ENCODE measurements at places on chromosomes 6 and 20. TPM values are rescaled to one million over a fixed set of nuclear protein-coding genes. Genes with fewer than 3 reads are reported as not detected.

GRCh38 chr6:105259913-105260889 lies 80.4 kb upstream of the POPDC3 start:
- no peak for DNase-seq

DNA sequence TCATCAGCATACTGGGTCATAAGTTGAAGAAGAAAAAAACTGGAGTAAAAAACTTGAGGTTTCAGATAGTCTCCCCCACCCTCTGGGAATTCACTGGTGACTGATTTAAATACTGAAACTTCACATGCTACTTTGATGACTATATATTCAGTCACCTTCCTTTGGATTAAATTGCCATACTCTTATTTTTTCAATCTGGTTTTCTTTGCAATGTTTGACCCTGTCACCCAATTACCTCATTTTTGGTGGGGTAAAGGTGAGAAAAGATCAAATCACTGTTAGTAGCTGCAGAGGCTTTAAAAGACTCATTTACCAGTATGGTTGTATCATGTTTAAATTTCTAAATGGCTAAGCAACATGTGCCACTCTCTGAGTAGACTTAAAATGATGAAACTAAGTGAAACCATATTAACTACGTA lies 862.7 kb upstream of the FLRT3 start:
- DNase-seq, result no peak

DNA sequence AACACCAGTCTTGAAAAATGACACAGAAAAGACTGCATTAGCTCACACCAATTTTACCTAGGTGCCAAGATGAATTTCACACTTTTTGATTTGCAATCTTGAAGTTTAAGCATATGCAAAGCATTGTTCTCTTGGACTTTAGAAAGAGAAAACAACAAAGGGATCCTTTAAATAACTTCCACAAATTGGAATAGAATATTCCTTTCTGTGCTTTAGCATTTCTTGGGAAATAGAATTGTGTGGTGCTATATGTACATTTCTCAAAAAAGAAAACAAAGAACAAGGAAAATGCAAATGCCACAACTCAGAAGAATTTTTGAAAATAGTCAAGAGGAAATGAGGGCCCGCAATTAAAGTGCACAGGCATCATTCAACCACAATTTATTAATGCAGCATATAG lies 17.0 kb downstream of the HTR1B start:
- no peak for DNase-seq

DNA sequence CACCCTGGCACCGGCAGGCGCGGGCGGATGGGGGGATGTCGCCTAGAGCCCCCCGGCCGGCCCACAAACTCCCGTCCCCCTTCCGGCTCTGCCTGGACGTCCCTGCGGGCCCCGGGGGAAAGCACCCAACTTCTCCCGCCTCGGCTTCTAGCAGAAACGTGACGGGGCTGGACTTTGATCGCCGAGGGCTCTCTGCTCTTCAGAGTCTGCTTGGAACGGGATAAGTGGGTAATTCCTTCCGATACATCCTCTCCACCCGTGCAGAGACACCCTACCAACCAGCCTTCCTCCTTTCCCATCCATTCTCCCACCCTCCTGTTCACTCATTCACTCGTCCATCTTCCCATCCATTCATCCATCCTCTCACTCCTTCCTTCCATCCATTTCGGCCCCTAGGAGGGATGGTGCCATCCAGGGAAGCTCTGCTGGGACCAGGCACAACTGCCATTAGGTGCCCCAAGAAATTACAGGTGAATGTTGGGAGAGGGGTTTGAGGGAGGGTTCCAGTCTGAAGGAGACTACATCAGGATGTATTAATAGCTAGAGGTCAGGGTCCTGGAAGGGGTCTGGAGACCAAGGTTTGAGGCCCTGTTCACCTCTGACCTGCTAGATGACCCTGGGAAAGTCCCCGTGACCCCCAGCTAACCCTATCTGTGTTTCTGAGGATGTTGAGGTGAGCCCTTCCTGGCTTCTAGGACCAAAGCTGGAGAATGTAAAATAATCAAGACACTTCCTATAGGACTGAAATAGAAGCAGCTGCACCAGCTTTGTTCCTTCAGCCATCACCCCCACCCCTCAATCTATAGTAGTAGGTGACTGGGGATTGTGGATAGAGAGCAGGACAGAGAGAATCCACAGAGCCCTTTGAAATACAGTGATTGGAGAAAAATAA lies 538 bp downstream of the TTLL9 start:
- DNase-seq, result no peak

DNA sequence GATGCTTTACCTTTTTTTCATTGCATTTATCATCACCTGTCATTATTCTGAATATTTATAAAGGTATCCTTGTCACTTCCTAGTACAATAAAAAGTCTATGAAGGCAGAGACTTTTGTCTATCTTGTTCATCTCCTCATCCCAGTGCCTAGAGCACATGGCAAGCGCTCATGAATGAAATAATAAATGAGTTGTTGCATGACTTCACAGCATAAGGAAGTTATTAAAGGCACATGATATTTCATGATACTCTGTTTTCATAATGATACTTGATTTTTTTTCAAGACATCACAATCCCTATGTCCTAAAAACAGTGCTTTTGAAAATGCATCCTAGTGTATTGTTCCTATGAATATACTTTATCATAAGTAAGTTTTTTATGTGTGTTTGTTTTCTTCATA lies 310.6 kb upstream of the RSPO3 start:
- no peak for DNase-seq

DNA sequence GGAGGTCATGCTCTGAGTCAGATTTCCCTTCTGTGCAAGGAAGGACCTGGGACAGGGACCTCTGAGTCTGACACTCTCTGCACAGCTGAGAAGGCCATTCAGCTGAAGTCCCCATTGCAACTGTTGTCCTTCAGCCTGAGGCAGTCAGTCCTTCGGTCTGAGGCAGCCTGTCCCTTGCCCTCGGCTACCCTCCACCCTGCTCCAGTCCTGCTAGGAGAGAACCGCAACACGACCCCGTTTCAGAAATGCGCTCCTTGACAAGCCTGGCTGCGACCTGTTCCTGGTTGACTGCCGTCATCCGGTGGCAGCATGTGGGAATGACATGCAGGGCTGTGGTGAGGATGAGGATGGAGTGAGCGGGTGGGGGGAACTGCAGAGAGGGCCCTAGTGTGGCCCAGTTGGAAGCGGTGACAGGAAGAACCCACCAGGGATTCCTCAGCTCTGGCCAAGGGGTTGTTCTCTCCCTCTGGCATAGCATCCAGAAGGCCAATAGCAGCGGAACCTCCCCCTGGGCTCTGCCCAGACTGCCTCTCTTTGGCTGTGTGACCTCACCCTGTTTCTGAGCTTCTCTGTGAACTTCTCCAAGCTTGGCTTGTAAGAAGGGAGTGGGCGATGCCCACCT lies 40.3 kb upstream of the ANGPT4 start:
- DNase-seq, result peak; percentile 72

DNA sequence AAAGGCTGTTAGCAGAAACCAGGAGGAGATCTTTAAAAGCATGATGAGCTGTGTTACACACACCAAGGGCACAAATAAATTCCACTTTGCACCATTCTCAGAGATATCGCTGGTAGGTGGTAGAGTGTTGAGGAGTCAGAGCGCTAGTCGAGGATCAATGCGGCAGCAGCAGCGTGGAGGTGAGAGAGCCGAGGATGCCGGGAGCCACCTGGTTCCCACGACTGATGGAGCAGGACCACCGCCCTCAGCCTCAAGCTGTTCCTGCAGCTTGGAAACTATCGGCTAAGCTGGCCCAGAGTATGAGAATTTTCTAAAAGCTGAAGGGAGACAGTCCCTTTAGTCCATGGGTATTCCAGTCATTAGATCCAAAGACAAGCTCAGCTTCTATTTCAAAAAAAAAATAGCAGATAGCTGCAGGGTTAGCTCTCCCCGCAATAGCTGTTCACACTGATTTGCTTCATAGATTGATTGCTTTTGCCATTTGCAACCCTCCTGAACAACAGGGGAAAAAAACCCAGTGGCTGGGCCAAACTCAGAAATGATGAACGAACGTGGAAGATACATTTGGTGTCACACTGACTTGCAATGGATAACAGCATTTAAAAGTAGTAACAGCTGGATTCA lies 106.2 kb downstream of the LCA5 start:
- DNase-seq, result no peak

DNA sequence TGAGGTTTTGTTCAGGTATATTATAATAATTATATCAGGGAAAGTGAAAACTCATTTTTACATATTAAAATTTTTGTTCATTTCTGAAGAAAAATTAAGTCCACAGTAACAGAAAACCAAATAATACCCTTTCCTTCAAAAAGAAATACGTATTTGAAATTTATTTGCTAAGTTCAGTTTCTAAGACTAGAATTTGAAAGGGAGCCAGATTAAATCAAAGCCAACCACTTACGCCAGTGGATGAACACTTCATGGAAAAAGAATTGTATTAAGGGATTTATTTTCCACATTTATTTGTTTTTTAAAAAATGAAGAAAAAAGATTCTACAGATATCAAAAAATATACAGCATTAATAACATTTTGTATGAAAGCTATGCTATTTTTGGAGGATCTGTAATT lies 654.4 kb downstream of the EYS start:
- no peak for DNase-seq

- DNase-seq, result peak; percentile 13
Observed at GRCh38 chr6:14321992-14322772, 204.6 kb downstream of the CD83 start.

GTF2H4 gene
- 70.5 TPM for total RNA-seq

- DNase-seq, result peak; percentile 97
Observed at GRCh38 chr6:108558372-108559096, 2.2 kb upstream of the FOXO3 start.

DNA sequence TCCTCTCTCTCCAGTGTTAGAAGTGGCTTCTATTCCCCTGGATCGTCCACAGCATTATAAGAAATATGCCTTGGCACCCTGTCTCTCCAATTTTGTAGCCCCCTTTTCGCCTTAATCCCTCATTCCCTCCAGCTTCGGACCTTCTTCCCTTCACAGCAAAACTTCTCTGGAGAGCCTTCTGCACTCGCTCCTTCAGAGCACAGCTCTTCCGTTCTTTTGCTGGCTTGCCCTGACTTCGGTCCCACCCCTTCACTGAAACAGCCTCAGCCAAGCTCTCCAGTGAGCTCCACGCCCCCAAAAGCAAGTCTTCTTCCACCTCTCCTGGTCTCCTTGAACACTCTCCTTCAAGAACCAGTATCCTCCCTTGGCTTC lies 134.7 kb upstream of the RNF24 start:
- no peak for DNase-seq

CGA gene
- total RNA-seq, result not detected

PCK1 gene
- 0.19 TPM for total RNA-seq

DNA sequence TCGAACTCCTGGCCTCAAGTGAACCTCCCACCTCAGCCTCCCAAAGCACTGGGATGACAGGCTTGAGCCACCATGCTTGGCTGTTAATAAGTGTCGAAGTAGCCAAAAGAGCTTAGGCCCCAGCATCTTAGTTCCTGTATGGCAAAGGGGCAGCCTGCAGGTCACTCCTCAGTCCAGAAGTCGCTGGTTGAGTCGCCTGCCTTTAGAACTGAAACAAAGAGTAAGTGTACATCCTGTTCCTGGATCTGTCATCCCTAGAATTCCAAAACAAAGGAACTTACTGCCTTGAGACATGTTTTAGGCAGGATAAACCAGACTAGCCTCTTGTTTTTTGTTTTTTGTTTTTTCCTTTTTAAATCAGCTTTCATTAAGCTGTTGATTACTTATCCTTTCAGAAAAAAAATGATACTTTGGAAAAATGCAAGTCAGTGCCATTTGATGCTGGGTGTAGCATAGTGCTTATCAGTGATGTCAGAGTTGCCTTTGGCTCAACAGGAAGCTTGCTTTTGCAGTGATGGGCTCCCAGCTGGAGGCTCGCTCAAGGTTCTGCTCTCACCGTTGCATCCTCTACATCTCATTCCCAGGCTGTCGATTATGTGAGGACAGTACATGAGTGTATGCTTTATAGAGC lies 9.0 kb downstream of the ACTR5 start:
- DNase-seq, result no peak

COL11A2 gene
- 1.8 TPM for total RNA-seq

DNA sequence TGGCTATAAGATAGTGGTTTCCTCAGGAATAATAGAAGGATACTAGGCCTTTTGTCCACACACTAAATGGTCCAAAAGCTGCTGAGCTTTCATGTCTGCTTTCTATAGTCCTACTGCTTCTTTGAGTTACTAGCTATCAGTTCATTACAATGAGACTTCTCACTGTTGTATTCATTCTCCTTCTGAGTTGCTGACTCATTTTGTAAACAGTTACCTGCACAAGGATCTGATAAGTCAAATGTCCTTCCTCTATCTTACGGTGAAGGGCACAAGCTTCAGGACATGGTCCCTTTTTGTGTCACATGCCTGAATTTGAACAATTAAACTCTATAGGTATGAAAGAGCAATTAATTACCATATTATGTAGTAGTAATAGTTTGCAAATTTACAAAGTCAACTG lies 90.5 kb downstream of the MAN1A1 start:
- DNase-seq, result no peak

GRCh38 chr6:167528239-167528638 lies 203.4 kb downstream of the TTLL2 start:
- no peak for DNase-seq

DNA sequence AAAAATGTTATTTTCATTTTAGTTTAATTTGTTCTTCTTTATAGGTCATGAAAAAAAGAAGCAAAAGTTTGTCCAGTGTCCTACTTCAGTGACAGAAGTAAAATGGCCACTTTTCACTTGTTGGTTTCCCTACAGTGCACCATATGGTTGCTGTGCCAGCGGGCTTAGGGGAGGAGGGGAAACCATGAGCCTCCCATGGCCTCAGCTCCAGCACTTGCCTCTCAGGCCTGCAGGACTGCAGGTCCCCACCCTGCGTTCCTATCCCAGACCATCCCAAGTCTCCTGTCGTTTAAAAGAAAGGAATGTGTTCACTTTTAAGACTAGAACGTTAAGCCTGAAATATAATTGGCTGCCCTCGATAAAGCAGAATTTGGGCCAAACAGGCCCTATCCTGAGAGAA lies 210.0 kb upstream of the TAB2 start:
- DNase-seq, result no peak

TP53TG5 gene
- total RNA-seq, result 0.52 TPM

GRCh38 chr6:152004896-152005295 lies 197.4 kb downstream of the ESR1 start:
- DNase-seq, result no peak

CRISP2 gene
- total RNA-seq, result not detected

DNA sequence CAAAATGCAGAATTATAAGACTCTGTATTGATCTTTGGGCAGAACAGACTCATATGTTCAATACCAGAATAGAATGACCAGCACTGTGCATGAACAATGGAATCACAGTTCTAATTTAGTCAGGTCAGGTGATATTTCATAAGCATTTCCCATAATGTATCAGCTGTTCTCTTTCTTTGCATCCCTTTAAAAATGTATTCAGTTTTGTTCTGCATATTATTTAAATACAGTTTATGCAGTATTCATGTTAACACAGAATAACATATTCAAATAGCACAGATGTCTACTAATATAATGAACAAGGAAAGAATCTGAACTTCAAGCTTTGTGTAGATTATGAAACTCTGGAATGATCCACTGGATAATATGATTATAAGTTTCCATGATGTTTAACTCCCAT lies 128.5 kb downstream of the LAMP5 start:
- no peak for DNase-seq

All from Calu3 (cell line).